ENCODE measurements at places on chromosomes 13 and 19.

GRCh38 chr13:109897988-109898624 lies 111.7 kb upstream of the IRS2 start:
- no peak for DNase-seq

GRCh38 chr13:87123987-87124784 lies 547.0 kb upstream of the SLITRK5 start:
- peak; percentile 81 for DNase-seq

- DNase-seq, result no peak
These were observed 1.2 kb downstream of the BRCA2 start for GRCh38 chr13:32316501-32316900.

DNA sequence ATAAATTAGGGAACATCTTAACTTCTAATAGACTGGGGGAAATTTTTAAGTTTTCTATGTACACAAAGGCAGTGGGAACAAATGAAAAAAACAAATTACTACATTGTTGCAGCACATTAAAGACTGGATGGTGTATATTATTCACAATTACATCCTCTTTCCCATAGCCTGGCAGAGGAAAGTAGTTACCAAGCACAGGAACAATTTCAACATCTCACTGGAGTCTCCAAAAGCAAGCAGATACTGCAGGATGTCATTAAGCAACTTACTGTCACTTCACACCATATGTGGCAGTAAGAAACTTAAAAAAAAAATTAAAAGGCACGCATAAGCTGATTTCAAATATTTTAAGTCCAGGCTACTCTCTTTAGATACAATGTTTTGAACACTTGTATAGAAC lies 6.4 kb upstream of the EFNB2 start:
- no peak for DNase-seq

GRCh38 chr13:35593651-35594050 lies 117.2 kb upstream of the MAB21L1 start:
- no peak for DNase-seq

- DNase-seq, result no peak
These were observed 85.7 kb downstream of the LRRC63 start for GRCh38 chr13:46297361-46297811.

DNA sequence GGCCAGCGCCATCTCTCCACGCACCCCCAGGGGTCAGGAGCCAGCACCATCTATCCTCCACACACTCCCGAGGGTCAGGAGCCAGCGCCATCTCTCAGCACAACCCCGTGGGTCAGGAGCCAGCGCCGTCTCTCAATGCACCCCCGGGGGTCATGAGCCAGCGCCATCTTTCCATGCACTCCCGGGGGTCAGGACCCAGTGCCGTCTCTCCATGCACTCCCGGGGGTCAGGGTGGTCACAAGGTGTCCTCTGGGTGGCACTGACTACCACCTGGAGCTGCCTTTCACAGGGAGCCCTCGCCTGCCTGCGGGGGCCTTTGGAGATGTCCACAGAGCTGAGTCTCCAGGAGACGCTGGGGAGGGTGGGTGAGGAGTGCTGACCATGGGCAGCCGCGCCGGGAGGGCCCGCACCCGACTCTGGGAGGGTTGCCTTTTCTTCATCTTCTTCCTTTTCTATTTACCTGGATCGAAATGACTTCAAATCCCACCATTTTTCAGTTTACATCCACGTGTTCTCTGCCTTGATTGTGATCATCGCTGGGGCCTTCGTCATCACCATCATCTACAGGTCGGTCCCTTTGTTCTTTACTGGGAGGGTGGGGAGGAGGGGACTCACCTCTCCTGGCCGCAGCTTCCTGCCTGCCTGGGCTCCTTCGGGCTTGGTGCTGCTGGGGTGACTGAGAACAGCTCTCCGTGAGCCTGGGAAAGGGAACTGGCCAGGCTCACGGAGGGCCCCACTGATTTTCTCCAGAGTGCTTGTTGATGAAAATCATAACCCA lies 19.1 kb downstream of the TEX29 start:
- DNase-seq, result no peak

DNA sequence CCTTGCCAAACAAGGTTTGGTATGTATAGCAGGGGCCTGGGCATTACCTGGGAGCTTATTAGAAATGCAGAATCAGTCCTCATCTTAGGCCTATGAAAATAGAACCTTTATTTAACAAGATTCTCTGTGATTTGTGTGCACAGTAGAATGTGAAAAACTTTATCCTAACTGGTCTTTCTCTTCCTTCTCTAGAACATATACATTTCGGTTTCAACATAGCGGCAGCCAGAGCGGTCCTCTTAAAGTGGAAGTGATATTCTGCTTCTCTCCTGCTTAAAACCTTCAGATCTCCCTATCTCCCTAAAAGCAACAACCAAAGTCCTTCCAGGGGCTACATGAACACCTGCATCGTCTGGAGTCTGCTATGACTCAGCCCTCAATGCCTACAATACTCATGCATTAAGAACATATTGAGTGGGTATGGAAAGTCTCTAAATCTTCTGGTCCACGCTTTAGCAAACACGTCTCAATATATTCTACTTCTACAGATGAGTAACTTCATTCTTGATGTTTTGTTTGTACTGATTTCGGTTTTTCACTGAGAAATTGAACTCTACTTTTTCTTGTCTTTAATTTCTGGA lies 84.5 kb downstream of the SPRY2 start:
- no peak for DNase-seq

Measured in tongue (tissue), 3 donors.